ENCODE measurements at places on chromosomes 7 and 10. TPM values are rescaled to one million over a fixed set of nuclear protein-coding genes. Genes with fewer than 3 reads are reported as not detected.

The DCLRE1C gene
- total RNA-seq, result 4.7 TPM

The TUBB8 gene
- not detected for total RNA-seq

The C7orf25 gene
- total RNA-seq, result 6.6 TPM

The CYP3A7 gene
- 1.1 TPM for total RNA-seq

The CFAP70 gene
- total RNA-seq, result 2.1 TPM

The FANK1 gene
- 8.5 TPM for total RNA-seq

The FHIP2A gene
- 17.8 TPM for total RNA-seq

The ZNF425 gene
- 6.3 TPM for total RNA-seq
